ENCODE measurements at places on chromosomes 5 and 9. TPM values are rescaled to one million over a fixed set of nuclear protein-coding genes. Genes with fewer than 3 reads are reported as not detected.
A peak's percentile ranks its signal among the peaks of the same experiment; 100 is the strongest.

GRCh38 chr5:1850324-1851154 is 32.2 kb downstream of the IRX4 start:
- no peaks in the 10 kb centered on the region for H3K4me1 ChIP-seq
- H3K27me3 ChIP-seq, result peaks cover 12% of the 10 kb centered on the region
- DNase-seq, result no peak
- H3K36me3 ChIP-seq, result no peaks in the 10 kb centered on the region

DNA sequence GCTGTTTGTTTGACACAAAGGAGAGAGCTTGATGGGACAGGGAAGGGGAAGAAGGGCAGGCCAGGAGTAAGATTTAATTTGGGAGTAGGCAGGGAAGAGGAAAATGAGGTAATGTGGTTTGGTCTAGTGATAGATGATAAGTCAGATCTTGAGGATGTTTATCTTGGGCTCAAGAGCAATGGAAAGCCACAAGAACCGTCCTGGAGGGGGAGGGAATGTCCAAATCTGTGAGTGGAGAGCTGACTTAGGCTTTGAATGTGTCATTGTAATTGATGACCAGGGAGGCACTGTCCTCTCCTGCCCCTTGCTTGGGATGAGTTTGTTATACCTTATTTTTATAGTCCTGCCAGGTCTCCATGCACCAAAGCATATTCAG is 37.5 kb downstream of the MAMDC2 start:
- peaks cover 17% of the 10 kb centered on the region for H3K4me1 ChIP-seq
- H3K36me3 ChIP-seq, result no peaks in the 10 kb centered on the region
- no peak for DNase-seq
- no peaks in the 10 kb centered on the region for H3K27me3 ChIP-seq

DNA sequence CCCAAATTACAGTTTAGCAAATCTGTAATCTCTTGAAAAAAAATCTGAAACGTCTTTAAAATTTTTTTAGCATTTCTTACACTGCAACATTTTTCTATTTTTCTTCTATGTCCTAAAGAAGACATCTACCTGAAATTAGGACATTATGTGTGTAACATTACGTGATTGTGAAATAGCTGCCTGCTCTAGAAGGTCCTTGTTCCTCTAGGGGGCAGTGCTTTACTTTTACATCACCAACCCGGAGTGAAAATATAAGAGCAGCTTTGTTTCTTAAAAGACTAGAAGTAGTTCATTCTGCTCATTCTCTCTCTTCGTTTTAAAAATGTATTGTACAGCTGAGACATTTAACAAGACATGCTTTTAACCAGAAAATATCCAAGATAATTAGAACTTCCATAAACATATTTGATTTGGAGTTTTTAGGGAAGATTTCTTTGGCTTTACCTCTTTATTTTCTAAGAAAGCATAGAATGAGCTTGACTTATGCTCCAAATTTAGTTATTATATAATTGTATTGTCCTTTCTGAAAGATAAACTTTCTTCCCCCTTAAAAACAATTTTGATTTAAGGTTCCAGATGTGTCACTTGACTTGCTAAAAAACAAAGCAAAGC is 48.1 kb upstream of the RIOK2 start:
- peak; percentile 91 for DNase-seq
- no peaks in the 10 kb centered on the region for H3K27me3 ChIP-seq
- no peak overlapping the region for H3K27ac ChIP-seq
- H3K36me3 ChIP-seq, result no peaks in the 10 kb centered on the region
- H3K4me3 ChIP-seq, result no peak overlapping the region
- no peaks in the 10 kb centered on the region for H3K4me1 ChIP-seq

DNA sequence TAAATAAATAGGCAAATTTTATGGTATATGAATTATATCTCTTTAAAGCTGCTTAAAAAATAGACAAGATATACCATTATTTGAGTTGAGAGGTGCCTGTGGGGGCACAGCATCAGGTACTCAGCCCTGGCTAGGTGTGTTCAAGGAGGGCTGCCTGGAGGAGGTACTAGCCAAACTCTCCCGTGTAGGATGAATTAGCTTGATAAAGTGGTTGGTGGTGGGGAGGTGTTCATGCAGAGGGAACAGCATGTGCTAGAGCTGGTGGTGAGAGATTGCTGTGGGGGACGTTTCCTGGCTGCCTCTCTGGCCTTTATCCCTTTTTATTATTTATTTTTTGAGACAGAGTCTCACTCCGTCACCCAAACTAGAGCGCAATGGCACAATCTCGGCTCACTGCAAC is 23.2 kb upstream of the NCS1 start:
- no peaks in the 10 kb centered on the region for H3K4me1 ChIP-seq
- no peak overlapping the region for H3K27ac ChIP-seq
- no peaks in the 10 kb centered on the region for H3K27me3 ChIP-seq
- no peak for DNase-seq
- no peak overlapping the region for H3K4me3 ChIP-seq

IFNA13 gene
- total RNA-seq, result not detected

INSL6 gene
- not detected for total RNA-seq
